ENCODE measurements at places on chromosomes 6 and 20.

DNA sequence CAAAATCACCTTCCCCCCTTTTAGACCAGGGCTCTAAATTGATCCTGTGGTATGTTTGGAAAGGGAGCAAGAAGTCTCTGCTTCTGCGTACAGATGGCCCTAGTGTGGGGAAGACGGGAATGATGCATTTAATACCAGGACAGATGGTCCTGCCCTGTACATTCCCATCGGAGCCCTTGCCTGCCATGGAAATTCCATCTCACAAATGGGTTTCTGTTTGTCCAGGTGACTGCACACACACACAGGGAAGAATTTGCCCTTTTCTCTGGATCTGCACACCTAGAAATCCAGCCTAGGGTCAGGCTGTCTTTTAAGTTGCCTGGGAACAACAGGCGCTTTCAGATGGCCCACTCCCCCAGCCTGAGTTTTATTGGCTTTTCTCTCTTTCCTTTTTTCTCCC is 1.3 kb downstream of the MAS1 start:
- no peak for DNase-seq

DNA sequence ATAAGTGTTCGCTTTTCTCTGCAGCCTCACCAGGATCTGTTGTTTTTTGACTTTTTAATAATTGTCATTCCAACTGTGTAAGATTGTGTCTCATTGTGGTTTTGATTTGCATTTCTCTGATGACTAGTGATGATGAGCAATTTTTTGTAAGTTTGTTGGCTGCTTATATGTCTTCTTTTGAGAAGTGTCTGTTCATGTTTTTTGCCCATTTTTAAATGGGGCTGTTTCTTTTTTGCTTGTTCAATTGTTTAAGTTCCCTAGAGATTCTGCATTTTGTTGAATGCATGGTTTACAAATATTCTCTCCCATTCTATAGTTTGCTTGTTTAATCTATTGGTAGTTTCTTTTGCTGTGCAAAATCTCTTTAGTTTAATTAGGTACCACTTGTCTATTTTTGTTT is 295.9 kb downstream of the PACRG start:
- DNase-seq, result no peak

GRCh38 chr6:136609873-136610706 is 59.9 kb upstream of the MAP7 start:
- peak; percentile 99 for DNase-seq

- no peak for DNase-seq
Observed at GRCh38 chr6:22445946-22446345, 123.4 kb upstream of the HDGFL1 start.

DNA sequence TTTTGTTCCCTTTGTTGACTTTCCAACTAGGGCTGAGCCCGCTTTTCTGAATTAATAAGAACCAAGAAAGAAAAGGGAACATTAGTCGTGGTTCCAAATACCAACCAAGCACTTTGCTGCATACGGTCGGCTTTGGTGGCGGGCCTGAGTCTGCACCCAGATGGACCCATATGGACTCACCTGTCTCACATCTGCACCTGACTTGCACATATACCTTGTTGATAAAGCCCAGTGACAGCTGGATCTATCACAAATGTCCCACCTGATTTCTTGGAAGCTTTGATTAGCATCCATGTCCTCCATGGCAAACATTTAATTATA is 39.0 kb downstream of the TPD52L1 start:
- no peak for DNase-seq

DNA sequence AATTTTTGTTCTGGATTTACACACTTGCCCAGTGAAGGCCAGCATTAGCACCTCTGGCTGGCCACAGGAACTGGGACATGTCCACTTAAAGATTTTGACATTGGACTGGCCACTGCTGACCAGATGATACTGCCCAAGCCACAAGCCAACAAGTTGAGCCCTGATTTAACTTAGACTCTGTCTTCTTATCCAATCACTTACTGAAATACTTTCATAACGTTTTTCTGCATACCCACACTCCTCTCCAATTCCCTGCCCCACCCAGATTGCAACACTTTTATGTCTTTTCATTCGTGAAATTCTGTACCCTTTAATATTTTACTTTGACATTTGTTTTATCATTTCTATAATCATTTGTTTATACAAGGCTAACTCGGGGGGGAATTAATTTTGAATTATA is 170.3 kb upstream of the TAB2 start:
- no peak for DNase-seq

DNA sequence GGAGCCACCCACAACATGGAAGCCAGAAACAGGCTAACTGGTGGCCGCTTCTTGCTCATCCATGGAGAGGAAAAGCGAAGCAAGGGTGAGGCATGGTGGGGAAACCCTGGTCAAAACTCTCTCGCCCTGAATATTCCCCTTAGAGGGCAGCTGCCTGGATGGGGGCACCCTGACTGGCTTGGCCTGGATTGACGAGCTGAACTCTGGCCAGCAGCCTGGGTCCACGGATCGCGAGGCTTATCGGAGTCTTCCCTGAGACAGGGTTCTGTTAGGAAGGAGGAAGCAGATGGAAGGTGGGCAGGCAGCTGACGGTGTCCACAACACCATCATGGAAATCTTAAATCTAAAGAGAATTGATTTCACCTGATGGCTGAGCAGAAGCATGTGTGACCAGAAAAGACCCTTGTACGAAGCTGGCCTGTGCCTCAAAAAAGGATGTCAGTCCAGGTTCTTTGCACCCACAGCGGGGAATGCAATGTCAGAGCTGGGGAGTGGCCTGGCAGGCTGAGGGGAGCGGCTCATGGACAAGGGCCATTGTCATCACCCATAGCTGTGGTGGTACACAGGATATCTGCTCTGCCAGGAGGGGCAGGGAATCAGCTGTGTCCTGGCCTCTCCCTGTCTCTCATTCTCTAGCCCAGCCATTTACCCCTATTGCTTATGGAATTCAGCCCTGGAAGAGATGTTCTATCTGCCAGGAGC is 109.4 kb upstream of the SNX9 start:
- no peak for DNase-seq

DNA sequence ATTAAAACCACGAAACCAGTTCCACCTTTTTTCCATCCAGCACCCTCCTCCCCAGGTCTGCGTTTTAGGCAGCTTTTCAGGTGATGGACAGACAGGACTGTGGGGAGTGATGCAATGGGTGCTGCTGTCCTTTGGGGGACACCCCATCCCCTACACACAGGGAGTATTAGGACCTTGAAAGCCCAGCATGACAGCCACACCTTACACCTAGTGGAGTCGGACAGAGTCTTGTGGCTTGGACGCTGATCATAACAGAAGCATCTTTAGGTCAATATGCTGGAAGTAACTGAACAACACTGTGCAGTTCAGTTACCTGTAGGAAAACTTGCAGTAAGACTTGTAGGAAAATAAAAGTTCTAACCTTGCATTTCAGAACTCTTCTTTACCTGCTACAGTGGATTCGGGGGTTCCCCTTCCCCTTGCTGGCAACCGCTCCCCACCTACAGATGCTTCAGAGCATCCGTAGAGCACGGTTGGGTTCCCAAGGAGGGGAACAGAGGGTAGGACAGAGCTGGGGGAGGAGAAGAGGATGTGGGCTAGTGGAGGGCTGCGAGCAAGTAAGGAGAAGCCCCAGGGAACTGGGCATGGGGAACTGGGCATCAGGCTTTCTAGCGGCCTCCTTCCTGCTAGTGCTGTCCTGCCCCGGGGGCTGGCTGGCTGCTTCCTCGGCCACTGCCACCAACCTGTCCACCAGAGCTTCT is 31.7 kb downstream of the PLEKHG1 start:
- no peak for DNase-seq

DNA sequence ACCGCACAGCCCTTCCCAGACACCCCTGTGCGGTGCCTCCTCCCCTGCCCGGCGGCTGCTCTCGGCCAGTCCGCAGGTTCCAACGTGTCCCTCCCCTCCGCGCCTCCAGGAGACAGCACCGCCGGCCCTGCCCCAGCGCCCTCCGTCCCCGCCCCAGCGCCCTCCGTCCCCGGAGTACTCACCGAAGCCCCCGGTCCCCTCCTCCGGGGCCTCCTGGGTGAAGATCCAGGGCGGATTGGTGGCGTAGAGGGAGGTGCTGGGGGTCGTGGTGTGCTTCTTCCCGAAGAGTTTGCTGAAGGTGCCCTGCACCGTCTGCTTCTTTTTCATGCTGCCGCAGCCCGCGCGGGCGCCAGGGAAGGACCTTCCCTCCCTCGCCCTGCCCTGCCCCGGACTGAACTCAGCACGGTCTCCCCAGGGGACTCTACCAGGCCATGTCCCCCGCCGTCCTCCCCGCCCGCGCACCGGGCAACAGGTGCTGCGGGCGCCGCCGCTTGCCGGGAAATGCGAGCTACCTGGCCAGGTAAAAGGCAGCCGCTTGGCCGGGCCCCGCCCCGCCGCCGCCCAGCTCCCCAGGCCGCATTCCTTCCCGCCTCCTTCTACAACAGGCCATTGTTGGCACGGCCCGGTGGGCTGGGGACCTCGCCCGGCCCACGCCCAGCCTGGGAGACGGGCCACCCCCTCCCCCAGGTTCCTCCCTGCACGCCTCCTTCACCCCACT is at the start of gene C6orf132:
C6orf132 (minus strand) TSS at position 503 of the 718 bp plus-strand sequence; CDS start at position 327, 176 bp downstream.
- no peak for DNase-seq

Data from HCEC 1CT (cell line).